Mononuclear cell (primary cell): ENCODE measurements at places on chromosomes 12 and 14. TPM values are rescaled to one million over a fixed set of nuclear protein-coding genes. Genes with fewer than 3 reads are reported as not detected.

The VRTN gene
- total RNA-seq = not detected

The KRT73 gene
- 21.4 TPM for total RNA-seq

The REP15 gene
- total RNA-seq = not detected

The MYL2 gene
- total RNA-seq = not detected

The COL2A1 gene
- not detected for total RNA-seq

The ACOT6 gene
- not detected for total RNA-seq
